Fibroblast of skin of right biceps (primary cell): ENCODE measurements at places on chromosomes 11 and 22.

GRCh38 chr11:106463154-106463553 lies 385.7 kb downstream of the AASDHPPT start:
- DNase-seq: no peak

- no peak for DNase-seq
Observed at GRCh38 chr11:94796863-94797262, 28.7 kb downstream of the AMOTL1 start.

DNA sequence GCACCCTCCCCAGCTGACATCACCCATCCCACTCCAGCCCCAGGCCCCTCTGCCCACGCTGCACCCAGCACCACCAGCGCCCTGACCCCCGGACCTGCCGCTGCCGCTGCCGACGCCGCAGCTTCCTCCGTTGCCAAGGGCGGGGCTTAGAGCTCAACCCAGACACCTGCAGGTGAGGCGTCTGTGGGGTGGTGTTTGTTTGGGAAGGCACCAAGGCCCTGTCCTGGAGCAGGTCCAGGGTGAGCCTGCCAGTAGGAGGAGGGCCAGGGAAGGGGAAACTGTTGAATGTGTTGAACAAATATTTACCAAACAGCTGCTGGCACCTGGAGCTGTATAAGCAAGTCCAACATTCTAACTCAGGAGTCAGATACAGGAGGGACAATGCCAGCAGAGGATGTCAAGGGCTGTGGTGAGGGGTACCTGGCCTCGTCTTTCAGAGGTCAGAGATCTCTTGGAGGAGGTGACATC lies 3.1 kb downstream of the VEGFB start:
- DNase-seq: no peak

DNA sequence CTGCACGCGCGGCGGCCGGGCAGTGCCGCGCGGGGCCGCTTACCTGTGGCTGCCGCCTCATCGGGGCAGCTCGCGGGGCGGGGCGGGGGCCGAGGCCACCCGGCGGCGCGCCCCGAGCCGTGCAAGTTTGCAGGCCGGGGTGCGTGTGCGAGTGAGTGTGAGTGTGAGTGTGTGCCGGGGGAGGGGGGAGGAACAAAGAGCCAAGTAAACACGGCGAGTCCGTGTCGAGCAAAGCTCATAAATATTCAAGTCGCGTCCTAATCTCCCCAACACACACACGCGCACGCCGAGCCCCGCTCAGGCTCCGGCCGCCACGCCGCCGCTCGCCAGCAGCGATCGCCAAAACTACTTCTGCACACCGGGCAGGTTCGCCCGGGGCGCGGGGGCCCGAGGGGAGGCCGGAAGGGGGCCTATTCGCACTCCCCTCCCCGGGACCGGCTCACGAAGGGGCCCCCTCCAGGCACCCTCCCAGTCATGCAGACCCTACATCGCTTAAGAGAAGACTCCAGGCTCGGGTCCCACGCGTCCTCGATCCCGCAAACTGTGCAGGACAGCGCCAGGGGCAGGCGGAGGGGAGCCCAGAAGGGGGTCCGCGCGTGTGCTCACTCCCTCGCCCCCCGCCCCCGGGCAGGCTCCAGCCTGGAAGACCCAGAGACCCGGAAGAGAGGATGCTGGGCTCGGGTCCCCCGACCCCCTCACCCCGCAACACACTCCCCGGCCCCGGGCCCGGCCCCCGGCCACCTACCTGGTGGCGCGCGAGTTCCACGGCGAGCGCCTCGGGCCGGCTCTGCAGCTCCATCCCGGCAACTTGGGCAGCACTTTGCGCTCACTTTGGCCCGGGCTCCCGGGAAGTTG lies 827 bp downstream of the PHF21B start:
- DNase-seq: no peak

DNA sequence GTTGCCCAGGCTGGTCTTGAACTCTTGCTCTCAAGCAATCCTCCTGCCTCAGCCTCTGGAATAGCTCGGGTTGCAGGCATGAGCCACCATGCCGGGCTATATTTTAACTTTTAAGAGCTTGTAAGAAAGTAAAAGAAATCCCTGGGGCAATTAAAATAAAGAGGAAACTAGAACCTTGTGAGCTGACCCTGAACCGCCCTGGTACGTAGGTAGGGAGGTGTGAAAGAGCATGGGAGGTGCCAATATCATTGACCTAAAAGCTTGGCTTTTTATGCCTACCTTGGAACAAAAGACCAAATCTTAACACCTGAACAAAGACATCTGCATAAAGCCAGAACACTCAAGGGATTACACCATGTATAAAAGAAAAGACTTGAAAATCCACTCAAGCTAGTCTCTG lies 595.1 kb downstream of the SOX6 start:
- no peak for DNase-seq
